ENCODE measurements at places on chromosomes 6 and 20. TPM values are rescaled to one million over a fixed set of nuclear protein-coding genes. Genes with fewer than 3 reads are reported as not detected.
A peak's percentile ranks its signal among the peaks of the same experiment; 100 is the strongest.

DNA sequence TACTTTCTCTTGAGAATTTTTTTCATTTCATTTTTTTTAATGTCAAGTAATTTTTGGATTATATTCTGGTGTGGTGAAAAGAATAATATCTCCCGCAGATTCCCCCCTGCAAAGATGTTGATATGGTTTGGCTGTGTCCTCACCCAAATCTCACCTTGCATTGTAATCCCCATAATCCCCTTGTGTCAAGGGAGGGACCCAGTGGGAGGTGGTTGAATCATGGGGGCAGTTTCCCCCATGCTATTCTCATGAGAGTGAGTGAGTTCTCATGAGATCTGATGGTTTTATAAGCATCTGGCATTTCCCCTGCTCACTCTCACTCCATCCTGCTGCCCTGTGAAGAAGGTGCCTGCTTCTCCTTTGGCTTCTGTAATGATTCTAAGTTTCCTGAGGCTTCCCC, 58.7 kb upstream of the PMEPA1 start:
- DNase-seq: no peak

- no peak for DNase-seq
These were observed 274.1 kb upstream of the MAP3K7 start for GRCh38 chr6:90860822-90861601.

DNA sequence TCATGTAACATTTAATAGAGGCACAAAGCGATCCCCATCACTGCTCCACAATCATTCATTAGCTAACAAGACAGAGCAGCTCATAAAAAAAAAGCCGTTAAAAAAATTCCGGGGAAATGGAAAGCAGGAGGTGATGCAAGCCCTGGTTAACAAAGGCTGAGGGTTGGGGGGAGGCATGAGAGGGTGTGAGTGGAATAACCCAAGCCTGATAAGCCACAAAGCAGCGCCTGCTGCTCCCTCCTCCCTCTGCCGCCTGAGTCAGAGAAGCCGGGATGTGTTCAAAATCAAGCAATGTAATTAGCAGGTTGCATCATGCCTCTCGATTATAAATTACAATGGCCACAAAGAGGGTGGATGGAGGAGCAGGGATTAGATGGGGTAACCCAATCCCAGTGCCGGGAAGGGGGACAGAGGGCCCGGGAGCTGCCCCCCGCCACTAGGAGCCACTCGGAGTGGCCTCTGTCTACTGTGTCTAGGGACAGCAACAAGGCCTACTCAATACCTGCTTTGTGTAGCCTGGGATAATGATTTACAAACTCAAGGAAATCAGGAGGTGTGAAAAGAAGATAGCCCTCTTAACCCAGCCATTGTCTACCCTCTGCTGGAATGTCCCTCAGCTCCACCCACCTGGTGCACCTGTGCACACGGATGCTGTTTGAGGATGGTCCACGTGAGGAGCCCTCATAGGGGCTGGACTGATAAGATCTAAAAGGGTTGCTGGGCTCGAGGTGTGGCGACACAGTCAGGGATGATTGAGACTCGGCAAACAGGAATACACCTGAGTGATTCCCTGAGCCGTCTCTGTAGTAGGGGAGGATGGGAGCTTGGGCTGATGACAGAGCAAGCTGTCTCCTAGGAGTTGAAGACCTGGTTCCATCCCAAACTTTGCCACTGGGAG, 156.9 kb downstream of the VEGFA start:
- DNase-seq: peak; percentile 72

GRCh38 chr6:84522135-84522549, 242.3 kb downstream of the TBX18 start:
- no peak for DNase-seq

DNA sequence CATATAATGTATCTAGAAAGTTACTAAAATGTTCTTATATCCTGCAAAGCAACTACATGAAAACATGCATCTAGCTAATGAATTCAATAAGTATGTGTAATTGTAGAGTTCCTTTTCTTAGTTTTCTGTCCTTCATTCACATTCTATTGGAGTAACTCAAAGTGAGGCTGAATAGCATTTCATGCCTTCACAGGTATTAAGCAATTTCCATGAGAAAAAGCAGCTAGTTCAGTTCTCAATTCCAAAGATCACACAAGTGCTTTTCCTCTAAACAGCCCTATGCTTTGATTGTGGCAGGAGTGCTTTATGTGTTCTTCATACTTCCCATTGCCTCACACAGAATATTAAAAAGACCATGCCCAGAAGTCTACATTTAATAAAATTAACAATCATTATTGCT, 274.9 kb downstream of the RFPL4B start:
- DNase-seq: no peak

DNA sequence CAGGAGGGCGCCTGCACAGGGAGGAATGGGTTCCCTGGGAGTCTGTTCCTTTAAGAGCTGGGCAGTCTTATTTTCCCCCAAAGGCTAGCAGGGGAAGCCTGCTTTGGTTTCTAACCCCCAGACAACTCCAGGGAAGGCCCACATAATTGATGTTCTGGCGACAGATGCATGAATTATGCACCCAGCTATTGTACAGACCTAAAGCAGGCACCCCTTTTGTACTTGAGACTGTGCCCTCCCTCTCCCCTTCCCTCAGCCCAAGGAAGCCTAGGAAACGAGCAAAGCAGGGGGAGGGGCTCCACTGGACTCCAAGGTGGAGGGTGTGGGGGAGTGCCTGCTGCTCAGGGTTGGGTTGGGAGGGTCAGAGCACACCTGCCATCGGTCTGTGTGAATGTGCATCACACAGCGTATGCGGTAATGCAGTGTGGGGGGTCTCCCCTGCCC, 102.1 kb downstream of the KCNB1 start:
- DNase-seq: no peak

DNA sequence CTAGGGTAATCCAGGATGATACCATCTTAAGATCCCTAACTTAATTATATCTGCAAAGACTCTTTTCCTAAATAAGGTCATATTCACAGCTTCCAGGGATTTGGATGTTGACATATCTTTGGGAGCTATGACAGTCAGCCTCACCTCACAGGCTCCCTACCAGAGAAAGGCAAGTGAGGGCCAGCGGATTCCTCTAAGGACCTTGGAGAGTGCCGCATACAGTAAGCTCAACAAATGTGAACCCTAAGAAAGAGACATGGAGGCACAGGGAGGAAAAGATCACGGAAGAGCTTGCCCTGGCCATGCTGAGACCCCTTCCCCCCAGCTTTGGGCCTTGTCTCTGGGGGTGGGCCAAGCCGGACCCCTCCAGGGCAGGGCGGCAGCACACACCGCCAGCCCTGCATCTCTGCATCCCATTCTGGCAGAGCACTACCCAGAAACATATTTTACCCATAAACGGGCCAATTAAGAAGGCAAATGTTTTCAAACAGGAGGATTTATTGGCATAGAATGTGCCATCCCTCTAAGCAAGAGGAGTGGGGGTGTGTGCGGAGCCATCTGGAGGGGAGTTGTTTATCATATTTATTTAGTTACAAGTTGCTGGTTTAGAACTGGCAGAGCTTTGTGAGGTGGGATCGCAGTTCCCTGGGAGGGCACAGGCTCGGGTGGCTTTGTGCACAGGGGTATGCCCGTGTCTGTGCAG, 55.4 kb downstream of the CHMP4B start:
- no peak for DNase-seq

GRCh38 chr20:51359401-51359800, 183.1 kb downstream of the NFATC2 start:
- no peak for DNase-seq

- no peak for DNase-seq
These were observed 26.7 kb downstream of the RBCK1 start for GRCh38 chr20:434661-435419.

DNA sequence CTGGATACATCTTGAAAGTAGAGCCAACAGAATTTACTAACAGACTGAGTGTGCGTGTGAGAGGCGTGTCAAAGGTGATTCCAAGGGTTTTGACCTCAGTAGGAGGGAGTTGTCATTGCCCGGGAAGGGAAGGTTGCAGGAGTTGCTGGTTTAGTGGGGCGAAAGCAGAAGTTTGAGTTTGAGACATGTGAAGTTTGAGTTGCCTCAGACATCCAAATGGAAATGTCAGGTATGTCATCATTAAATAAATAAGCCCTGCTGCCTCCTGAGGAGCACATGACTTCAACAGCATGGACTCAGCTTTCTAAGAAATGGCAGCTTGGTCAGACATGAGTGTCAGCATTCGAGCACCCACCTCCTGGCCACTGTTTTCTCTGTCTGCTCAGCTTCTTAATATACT, 26.6 kb upstream of the TGM2 start:
- no peak for DNase-seq

GRCh38 chr20:37414224-37415035, 68.5 kb downstream of the SRC start:
- no peak for DNase-seq

DNA sequence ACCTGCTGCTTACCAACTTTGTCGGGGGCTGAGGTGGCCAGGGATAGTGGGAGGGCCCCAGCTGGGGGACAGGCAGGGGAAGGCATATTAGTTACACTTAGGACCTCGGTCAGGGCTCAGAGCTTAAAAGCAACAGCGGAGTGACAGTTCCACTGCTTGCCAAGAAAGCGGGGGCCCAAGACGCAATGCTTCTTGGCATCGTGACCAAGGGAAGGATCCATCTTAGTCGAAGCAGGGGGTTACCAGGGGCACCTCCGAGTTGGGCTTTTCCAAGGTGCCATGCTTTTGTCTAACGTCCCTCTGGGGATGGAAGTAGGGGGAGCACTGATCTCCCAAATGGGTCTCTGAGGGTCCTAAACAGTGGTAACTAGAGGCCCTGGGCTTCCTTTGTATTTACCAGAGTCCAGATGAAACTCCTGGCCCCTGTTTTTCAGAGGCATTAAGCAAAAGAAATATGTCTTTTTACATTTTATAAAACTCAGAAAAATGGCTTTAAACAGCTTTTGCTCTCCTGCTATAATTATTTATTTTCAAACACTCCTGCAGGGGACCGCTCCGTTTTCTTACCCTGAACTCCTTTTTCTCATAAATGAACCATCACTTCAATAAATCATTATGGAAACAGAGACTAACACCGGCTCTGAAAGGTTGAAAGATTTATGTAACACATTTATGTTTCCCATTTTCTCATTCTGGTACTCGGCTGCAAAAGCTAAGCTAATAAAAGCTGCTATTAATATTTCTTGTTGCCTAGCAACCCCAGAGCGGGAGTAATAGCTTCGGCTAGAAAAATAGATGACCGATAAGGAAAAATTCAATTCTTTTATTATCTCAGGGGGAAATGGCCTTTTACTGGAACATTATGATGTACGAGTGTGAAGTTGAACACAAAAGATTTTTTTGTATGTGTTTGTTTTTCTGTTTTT, 100.4 kb downstream of the TOX2 start:
- DNase-seq: peak; percentile 74

DNA sequence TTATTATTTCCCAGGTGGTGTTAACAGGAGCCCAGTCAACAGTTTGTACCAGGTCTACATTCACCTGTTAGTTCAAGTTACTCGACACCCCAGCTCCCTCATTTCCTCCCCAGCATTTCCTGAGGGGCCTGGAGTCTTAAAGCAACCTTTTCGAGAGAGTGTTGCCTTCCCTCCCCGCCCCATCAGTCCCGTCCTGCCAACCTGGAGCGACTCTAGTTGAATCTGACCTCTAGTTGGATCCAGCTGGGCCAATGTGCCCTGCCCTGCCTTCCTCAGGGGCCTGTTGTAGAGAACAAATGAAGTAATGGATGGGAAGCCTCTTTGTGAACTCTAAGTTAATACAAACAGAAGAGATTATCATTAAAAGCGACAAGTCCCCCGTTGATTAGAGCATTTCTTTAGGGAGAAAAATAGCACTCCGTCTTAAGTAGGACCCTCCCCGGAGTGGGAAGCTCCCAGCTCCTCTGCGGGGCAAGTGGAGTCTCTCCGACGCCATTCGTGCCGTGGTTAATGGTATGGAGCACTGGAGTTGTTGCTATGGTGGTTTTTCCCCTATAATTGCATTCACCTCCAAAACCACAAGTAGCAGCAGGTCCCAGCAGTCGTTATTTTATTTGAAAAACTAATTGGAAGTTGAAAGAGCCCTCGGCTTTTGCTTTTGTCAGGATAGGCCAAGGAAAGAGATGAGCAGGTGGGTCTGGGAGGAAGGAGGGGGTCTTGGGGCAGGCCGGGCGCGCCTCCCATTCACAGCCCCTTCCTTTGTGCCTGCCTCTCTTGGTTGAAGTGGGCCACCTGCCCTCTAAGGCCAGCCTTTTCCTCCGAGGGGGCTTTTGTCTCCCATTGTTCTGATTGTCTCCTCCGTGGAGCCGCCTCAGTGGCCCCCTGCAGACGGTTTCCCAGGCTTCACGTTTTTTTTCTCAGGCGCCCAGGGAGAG, 16.1 kb downstream of the GHRH start:
- DNase-seq: no peak

GRCh38 chr6:39577446-39578165, 147.6 kb downstream of the KIF6 start:
- no peak for DNase-seq

DNA sequence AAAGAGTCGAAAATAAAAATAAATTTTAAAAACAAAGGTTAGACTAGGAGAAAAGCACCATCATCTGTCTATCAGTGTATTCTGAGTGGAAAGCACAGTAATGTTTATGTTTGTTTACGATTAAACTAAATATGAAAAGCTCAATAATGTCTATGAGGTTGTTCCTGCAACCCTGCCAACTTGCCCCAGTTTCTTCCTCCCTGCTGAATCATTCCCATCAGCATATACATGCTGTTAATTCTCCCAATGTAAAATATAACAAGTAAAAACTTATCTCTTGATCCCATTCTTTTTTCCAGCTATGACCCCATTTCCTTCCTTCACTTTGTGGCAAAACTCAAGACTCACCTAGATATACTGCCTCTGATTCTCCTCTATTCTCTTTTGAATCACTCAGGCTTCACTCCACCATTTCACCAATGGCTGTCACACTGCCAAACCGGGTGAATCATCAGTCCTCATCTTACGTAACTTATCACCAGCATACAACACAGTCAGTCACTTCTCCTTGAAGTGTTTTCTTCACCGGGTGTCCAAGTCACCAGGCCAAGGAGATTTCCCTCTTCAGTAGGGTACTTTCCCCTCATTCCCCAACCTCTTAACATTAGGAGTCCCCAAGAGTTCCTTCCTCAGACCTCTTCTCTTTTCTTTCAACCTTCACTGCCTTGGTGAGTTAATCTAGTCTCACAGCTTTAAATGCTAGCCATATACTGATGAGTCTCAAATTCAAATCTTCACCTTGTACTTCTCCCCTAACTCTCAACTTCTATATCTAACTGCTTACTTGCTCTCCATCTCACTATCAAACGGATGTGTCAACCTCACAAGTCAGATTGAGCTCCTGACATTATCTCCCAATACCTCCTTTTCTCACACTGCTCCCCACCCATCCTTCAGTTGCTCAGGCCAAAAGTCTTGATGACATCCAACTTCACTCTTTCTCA, 6.2 kb downstream of the TMEM242 start:
- no peak for DNase-seq

ZNF334 gene
- total RNA-seq: 1.4 TPM

C6orf132 gene
- total RNA-seq: 27.4 TPM

REM1 gene
- total RNA-seq: not detected

SLC22A16 gene
- total RNA-seq: not detected

XRN2 gene
- total RNA-seq: 66.8 TPM

NHLRC1 gene
- total RNA-seq: 1.1 TPM

ZSCAN23 gene
- total RNA-seq: 0.58 TPM

MAP1LC3A gene
- 85.7 TPM for total RNA-seq

COL10A1 gene
- total RNA-seq: not detected
